ENCODE measurements at places on chromosomes 12 and 14.

DNA sequence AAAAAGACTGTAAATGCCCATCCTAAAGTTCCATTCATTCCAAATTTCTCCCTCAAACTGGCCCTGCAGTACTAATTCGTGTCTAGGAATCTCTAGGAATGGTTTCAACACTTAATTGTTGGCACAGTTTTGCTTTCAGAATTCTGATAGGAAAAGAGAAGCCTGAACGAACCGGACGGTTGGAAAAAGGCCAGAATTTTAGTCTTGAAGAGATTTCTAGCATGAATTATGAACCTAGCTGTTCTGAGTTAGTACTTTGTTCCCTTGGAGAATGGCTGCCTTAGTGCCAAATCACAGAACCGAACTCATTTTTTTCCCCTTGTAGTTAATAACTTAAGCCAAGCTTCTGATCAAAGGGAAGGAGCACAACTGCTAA, 262.6 kb downstream of the ADAMTS20 start:
- DNase-seq: no peak

- DNase-seq: no peak
Observed at GRCh38 chr14:104506461-104507253, 72.9 kb upstream of the C14orf180 start.

GRCh38 chr14:104865081-104865630, at the start of gene CEP170B:
Gene CEP170B, plus strand, starts transcription at chr14:104865268. Its CDS starts 3,183 bp downstream, at chr14:104868451.
- no peak for DNase-seq

DNA sequence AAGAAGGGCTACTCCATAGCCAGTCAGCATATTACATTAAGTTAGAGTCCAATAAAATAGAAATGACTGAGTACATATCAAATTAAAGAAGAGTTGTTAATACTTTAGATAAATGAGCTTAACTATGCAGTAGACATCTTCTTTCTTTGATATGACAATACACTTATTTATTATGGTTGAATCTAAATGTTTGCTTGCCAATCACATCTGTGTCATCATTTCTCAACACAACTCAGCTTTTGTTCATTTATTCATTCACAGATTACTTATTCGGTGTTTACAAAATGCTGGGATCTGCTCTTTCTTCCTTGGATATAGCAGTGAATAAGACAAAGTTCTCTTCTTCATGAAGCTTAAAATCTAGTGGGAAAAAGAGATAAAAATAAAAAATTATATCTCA, 614.6 kb upstream of the ATP2B1 start:
- DNase-seq: no peak

DNA sequence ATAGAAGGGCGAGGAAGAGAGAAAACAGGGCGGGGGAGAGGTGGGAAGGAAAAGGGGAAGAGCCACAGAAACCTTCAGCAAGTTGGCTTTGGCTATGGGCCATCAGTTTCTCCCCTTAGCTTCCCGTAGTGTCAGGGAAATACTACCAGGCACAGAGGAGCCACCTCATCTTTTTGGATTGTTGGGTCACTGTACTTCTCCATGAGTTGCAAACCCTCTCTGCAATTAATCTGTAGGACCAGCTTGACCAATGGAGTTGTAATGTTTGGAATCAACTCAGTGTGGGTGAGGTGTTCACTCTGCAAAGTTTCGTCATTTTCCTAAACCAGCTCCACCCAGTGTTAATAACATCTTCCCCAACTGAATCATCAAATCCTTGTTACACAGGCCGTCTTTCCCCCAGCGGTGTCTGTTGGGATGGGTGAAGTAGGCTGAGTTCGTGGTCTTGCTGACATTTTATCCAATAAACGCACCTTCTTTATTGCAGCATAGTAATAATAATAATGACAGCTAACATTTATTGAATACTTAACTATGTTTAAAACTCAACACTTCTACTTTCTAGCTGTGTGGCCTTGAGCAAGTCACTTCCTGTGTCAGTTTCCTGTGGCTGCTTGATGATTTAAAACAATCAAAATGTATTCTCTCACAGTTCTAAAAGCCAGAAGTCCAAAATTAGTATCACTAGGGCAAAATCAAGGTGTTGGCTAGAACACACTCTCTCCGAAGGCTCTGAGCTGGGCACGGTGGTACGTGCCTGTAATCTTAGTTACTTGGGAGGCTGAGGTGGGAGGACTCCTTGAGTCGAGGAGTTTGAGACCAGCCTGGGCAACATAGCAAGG, 8.1 kb upstream of the GLTP start:
- no peak for DNase-seq

DNA sequence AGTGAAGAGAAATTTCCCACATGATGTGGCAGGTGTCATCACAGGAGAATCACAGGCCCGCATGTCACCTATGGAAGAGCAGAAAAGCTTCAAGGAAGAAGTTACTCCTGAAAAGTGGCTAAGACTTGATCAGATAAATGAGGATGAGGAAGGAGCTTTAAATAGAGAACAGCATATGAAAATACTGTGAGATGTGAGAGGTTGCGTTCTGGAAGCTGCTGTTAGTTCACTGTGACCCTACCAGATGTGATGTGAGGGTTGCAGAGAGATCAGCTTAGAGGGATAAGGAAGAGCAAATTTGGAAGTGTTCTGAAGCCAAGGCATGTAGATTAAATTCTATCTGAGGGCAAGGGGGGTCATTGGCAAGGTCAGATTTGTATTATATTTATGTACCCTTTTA, 17.1 kb downstream of the ERP27 start:
- DNase-seq: no peak

GRCh38 chr12:26246483-26247164, 51.3 kb downstream of the SSPN start:
- DNase-seq: no peak

- DNase-seq: no peak
Observed at GRCh38 chr12:69095765-69096477, 143.4 kb upstream of the CPSF6 start.

Data from nucleus accumbens (tissue), 56 donors.